Heart left ventricle (tissue), 16 donors: ENCODE measurements at places on chromosomes 16 and 17.
A peak's percentile ranks its signal among the peaks of the same experiment; 100 is the strongest.

- no peak for DNase-seq
Measured at GRCh38 chr16:78399384-78399783, 299.9 kb downstream of the WWOX start.

DNA sequence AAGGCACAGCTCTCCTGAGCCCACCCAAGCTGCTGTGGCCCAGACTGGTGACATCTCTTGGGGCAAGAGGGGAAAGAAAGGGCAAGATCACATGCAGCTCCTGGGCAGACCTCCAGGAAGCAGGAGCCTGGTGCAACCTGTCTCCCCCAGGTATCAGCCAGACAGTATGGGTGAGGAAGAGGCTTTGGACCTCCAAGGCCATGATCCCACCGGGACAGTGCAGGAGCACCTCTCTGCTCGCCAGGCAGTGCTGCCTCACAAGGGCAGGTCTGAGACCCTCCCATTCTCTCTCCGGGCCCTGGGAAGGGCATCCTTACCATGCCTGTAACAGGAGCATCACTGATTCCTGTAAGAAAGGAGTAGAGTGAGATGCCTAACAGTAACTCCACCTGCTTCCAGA lies 25.6 kb upstream of the COG7 start:
- no peak for DNase-seq

DNA sequence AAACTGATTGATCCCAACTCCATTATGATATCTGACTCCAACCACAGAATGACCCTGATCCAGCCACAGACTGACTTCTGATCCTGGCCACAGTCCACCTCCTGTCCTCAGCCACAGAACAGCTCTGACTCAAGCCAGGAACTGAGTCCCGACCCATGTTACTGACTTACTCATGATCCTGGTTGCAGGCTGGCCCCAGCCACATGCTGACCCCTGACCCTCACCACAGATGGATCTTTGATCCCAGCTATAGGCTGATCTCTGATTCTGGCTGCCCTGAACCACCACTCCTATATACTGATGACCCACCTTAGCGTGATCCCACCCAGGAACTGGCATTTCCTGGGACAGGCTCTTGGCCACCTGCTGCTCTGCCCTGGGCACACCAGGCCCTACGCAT lies 32.2 kb upstream of the IL21R start:
- DNase-seq = no peak

DNA sequence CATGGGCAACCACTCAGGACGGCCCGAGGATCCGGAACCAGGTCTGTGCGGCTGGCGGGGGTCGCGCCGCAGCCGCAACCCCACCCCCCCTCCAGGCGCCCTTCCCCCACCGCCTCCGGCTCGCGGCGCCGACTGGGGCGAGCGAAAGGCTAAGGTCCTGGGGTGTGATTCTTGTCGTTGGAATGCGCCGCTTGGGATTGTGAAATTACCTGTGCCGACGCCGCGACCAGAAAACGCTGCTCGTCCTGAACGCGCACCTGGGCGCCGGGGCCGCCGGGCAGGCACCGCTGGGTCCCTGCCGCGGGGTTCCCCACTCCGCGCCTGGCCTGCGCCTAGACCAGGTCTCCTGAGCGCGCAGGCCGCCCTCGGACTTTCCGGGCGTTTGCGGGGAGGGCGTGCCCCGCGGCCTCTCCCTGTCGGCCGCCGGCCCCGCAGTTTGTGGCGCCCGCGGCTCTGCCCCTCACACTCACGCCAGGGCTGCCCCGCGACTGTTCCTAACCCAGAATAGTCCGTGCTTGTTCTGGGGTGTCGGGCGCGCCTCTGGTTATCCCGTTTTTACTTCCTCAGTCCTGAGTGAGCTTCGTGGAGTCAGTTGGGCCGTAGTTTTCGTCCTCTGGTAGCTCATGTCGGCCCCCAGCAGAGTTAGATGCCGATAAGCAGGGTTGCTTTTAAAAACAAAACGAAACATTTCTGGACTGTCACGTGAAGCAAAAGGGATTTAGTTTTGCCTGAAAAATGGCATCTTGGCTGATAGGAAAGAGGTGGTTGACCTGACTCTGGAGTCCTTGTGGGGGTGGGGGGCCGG lies 147.2 kb downstream of the SPECC1 start:
- DNase-seq = no peak

GRCh38 chr16:51045186-51045585 lies 105.9 kb downstream of the SALL1 start:
- DNase-seq = no peak

DNA sequence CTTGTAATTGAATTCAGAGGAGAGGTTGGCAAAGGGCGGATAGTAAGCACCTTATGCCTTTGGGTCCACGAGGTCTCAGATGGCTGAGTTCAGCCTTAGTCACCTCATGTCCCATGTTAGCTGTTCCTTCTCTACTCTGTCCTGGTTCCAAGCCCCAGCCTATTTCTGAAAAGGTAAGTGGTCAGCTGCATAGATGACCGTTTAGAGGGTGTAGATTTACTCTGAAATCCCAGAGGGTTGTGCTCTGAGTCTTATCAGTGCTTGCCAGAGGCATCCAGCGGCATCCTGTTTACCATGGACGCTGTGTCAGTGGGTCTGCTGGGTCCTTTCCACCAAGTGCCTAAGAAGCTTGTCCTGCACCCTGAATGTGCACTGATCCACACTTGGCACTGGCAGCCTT lies 1.9 kb downstream of the ZNF778 start:
- DNase-seq = no peak

DNA sequence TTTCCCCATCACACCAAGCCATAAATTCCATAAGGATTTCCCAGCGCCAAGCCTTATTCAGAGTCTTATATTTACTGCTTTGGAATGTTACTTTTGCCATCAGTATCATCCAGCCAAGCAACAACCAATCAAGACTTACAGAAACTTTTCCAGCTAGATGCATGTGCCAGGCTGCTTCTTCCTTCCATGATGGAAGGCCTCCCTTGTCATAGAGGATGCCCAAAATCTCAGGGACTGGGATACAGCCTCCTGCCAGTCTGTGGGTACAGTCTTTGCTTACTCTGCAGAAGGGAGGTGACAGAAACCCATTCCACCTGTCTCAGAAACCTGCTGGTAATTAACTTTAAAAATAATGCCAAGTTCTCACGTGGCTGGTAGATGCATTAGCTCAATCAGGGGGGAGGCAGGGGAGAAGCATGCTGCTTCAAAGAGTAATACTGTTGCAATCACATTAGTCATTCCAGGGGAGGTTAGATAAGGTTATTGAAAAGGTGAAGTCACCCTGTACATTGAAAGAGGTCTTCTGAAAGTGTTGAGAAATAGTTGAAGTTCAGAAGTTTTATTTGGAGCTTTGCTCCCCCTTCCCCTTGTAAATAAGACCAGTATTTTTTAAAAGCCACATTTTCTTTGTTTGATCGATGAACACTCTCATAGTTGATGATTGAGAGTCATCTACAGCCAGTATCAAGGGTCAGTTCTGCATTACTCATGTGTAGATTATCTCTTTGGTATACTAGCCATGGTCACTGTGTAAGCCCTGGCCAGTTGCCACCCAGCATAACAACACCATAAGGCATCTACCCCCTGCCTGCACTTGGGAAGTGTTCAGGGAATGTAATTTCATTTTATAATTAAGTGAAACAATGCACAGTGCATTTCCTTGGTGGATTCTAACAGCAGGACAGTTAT lies 22.2 kb downstream of the HLF start:
- no peak for DNase-seq

DNA sequence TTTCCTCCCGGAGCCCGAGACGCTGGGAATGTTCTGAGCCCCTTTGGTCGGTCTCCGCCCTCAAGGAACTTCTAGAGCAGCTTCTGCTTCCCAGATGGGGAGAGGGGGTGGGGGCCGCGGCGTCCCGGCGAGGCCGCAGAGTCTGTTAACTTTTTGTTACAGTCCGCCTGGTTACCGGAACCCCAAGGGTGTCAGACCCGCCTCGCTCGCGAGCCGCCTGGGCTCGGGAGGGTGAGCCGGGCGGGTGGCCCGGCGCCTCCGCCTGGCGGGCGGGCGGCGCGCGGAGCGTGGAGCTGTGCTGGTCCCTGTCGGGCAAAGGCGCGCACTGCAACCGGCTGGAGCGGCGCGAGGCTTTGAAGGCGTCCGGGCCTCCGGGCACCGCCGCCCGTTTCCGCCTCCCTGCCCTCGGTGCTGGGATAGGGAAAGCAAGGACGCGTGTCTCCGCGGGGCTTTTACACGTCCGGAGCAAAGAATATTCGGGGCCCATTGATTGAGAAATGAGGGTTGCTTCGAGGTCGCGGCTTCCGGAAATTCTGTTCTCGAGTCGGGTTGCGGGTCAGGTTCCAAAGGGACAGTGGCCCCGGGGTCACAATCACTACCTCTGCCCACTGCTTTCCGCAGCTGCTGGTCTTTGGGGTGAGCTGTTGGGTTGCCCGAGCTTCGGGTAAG lies 1.7 kb downstream of the HS3ST3B1 start:
- DNase-seq = peak; percentile 95

DNA sequence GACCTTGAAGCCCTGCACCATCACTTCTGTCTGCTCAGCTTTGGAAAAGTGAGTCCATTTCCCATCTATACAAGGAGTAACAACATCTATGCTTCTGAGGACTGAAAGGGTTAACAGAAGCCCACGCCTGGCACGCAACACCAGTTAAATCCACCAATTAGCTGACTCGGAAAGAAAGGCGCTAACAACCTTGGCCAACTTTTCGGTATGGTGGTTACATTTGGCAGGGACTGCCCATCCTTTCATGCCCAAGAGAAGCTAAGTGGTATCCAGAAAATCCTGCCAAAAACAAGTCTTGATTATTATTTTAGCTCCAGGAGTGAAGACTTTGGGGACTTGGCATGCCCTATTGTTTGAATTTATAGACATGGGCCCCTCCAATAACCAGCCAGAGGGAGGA lies 202.3 kb upstream of the RPL38 start:
- no peak for DNase-seq

DNA sequence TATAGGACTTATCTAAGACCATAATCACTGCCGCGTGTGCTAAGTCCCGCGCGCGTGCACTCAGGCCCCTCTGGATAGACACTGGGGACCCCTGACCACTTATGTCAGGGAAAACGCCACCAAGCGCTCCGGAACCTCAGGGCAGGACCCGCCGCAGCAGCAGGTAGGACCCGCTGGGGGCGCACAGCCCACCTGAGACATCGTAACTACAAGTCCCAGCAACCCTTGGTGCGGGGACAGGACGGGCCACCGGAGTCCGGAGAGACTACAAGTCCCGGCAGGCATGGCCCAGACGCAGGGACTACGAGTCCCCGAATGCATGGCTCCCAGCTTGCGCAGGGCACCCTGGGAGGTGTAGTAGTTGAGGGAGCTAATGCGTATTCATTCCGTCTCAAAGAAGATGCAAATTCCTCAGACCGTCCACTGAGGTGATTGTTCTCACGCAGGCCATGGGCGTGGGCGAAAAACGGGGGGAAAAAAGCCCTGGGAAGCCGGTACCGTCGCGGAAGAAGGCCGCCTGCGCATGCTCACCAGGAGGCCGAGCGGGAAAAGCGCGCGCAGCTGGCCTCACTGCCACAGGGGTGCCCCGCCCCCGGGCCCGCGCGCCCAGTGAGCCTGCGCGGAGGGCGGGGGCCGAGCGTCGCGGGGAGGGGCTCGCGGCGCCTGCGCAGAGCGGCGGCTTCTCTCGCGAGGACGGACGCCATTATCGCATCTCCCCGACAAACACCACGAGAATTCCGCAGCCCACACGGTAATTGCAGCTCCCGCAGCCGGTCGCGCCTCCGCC lies at the start of gene BANP:
BANP (plus strand) TSS at position 670 of the 787 bp plus-strand sequence. CDS start 23,682 bp downstream, outside the sequence.
- peak; percentile 98 for DNase-seq

- peak; percentile 40 for DNase-seq
Measured at GRCh38 chr16:4859900-4860255, 12.6 kb downstream of the UBN1 start.

- DNase-seq = no peak
Measured at GRCh38 chr17:64090144-64090543, 39.8 kb downstream of the ERN1 start.

- DNase-seq = no peak
Measured at GRCh38 chr16:16045879-16046278, 96.5 kb downstream of the ABCC1 start.

DNA sequence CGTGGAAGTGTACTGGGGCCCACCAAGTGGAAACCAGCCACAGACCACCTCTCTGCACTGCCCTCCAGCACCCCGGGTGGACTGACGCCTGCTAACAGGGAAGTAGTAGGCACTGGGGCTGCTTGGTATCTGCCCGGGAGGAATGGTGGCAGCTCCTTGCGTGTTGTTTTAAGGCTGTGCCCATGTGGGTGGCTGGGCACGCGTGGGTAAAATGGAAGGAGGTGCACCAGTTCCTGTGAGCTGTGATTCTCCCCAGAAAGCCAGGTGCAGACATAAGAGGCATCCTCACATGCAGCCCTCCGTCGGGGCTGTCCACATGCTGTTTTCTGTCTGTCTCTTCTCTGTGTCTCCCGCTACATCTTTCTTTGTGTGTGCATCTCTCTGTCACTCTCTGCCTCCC lies 122.3 kb downstream of the ENGASE start:
- DNase-seq = no peak

GRCh38 chr16:1333149-1333812 lies at the start of gene BAIAP3:
Gene BAIAP3, plus strand, starts transcription at chr16:1333645. Its CDS starts 4,905 bp downstream, at chr16:1338550.
- no peak for DNase-seq

DNA sequence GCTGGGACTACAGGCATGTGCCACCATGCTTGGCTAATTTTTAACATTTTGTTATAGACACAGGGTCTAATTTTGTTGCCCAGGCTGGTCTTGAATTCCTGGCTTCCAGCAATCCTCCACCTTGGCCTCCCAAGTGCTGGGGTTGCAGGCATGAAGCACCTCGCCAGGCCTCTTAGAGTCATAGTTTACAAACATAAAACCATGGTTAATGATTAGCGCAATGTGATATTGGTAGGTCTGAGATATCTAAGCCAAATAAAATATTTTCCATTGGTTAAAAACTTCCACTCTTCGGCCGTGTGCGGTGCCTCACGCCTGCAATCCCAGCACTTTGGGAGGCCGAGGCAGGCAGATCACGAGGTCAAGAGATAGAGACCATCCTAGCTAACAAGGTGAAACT lies 16.6 kb downstream of the TXNDC11 start:
- no peak for DNase-seq

DNA sequence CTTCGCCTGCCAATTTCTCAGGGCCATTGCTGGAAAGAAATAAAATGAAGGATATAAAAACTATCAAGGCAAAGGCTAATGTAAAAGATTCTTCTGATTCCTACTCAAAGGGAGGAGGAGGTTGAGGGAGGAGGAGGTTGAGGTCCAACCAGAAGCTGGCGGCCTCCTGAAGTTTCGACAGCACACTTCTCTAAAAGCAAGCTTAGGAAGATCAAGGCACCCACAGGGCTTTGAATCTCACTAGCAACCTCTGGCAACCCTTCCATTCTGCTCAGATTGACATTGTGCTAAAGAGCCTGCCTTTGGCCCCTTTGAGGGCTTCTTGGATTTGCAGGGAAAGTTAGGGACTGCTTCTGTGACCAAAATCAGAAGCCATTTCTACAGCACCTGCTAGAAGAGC lies 81.5 kb upstream of the TNRC6C start:
- no peak for DNase-seq

DNA sequence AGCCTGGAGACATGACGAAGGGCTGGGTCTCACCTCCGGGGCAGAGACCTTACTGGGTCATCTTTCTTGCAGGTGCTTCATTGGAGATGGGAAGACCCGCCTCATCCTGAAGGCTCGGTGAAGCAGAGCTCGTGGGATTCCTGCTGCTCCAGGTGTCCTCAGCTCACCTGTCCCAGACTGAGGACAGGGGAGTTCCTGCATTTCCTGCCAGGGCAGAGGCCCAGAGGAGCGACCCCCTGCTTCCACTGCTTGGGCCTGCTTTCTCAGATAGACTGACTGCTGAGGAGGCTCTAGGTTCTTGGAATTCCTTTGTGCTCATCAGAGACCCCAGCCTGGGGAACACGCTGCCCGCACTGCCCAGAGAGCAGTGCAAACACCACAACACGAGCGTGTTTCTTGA lies 11.6 kb downstream of the AQP8 start:
- no peak for DNase-seq
